ENCODE measurements at places on chromosomes 1 and 21.

GRCh38 chr21:43957128-43957571 lies 55.0 kb upstream of the TRAPPC10 start:
- no peak for DNase-seq

- peak; percentile 44 for DNase-seq
These were observed 995 bp downstream of the CACYBP start for GRCh38 chr1:175000697-175001187.

GRCh38 chr1:72650843-72651435 lies 368.6 kb upstream of the NEGR1 start:
- DNase-seq, result no peak

- DNase-seq, result no peak
These were observed 515.9 kb downstream of the PLPP3 start for GRCh38 chr1:56063461-56063860.

DNA sequence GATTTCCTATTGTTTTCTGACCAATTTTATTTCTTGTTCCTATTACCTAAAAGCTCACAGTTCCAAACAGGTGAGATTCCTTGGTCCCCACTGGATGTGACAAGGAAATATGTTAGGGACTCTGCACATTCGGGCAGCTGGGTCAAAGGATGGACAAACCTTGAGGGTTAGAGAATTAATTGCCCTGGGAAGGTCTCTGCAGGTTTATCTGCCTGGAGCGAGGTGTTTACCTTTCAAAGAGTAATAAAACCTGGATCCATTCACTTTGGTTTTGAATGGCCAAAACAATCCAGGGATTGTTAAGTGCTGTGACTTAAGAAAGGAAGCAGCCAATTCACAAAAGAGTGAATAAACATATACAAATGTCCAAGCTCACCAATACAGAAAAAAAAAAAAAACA lies 33.6 kb upstream of the RAB4A start:
- no peak for DNase-seq

DNA sequence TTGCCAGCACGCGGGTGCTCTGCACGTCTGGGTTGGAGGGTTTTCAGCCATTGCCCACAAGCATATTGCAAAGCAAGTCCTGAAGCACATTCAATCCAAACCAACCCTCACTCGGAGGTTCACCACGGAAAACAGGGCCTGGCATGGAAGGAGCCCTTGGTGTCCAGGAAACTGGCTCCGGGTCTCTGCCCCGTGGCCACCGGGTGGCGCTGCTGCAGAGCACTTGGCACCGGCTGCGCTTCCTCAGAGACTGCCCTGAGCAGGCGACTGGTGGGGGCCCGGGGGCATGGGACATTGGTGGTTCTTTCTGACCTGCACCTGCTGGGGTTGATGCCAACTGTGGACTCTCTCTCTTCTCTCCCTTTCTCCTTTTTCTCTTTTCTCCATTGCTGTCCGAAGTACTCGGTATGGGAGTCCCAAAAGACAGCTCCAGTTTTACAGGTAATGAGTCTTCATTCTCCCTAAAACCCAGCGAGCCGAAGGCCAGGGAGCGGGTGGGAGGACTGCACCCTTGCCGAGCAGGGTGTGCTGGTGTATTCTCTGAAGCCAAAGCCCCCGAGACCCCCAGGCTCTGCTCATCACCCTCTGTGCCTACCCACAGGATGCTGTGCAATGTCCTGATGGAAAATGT lies 4.1 kb upstream of the KCNAB2 start:
- DNase-seq, result no peak

DNA sequence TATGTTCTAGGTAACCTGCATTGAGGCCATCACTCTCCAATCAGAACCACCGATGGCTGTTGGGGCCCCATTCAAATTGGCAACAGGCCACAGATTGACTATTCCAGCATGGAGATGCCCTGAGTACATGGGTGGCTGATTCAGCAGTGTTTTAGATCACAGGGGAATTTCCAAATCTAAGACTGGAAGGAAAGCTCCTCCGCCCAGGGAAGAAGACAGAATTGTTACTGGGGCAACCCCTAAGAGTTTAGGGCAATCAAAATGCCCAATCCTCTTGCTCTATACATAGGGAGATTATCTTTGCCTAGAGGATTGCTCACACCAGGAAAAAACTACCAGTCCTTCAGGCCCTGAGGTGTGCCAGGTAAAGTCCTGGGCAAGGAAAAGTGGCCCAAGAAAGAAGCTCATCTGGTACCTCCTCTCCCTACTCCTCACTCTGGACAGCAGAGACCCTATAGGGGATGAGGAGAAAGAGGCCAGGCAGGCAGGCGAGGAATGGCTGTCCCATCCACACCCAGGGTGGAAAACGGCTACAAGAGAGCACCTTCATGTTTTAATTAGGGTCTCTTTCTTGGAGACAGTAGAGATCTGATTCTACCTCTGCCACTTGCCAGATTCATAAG lies 5.8 kb downstream of the S100A8 start:
- no peak for DNase-seq

DNA sequence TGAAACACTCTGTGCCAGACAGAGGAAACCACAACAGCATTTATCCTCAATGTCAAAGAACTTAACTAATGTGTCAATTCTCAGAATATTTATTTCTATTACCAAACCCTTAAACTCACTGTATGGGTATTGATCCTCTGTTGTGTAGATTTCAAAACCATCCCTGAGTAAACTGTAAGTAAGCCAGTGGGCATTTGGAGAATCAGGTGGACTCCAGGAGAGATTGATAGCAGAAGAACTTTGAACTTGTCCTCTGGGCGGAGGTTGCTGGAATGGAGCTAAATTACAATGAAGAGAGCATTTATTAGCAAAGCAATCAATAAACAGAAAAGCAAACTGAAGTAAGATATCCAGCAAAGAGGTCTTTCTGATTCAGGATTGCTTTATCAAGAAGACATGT lies 216.1 kb downstream of the USH2A start:
- DNase-seq, result no peak

DNA sequence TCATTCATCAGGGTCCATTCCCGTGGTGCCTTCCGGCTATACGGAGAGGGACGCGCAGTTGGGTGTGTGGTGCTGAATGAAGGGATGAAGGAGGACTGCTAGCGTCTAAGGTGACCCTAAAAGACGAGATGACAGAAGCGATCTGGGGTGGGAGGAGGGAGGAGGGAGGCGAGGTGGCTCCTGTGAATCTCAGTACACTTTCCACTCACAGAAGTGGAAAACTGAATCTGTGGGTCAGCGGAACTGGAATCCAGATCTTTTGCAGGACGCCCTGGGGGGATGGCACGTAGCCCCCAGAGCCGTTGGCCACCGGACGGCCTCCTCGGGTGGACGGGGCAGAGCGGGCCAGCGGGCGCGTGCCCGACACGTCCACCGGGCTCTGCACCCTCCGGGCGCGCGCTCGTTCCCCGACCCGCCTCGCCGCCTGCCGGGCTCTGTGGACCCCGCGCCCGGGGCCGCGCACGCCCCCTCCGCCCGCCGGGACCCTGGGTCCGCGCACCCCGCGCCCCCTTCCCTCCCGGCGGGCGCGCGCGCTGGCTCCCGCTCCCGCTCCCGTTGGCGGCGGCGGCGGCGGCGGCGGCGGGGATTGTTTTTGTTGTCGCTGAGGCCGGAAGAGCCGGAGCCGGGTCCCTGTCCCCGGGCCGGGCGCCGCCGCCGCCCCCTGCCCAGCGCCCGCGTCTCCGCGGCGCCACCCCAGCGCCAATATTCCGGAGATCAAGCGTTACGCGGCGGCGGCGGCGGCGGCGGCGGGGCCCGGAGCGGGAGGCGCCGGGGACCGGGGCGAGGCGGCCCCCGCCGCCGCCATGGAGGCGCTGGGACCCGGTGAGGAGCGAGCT lies at the start of gene AGO4:
AGO4 (plus strand) TSS at position 403 of the 836 bp plus-strand sequence; CDS start at position 804, 401 bp downstream.
- peak; percentile 15 for DNase-seq

- DNase-seq, result no peak
These were observed 8.5 kb downstream of the ENSA start for GRCh38 chr1:150620919-150621318.

DNA sequence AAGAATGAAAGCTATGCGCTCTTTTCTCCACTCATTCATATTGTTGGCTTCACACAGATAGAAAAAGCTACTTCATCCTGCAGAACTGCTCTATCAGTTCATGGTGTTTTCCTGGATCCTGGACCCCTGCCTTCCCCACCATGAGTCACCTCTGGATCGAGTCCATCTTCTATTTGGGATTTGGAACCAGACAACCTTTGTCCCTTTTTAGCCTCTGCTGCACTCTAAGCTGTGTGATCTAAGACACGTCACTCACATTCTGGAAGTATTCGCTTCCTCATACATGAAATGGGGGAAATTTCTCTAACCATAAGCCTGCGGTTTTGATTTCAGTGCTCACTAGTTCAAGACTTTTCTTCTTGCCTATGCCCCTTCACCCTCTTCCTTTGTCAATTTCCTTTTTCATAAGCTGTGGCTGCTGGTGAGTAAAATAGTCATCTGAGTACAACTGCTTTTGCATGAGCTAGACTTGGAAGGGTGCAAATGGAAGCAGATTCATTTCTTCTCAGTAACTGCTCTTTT lies 14.1 kb upstream of the DEGS1 start:
- peak; percentile 93 for DNase-seq

DNA sequence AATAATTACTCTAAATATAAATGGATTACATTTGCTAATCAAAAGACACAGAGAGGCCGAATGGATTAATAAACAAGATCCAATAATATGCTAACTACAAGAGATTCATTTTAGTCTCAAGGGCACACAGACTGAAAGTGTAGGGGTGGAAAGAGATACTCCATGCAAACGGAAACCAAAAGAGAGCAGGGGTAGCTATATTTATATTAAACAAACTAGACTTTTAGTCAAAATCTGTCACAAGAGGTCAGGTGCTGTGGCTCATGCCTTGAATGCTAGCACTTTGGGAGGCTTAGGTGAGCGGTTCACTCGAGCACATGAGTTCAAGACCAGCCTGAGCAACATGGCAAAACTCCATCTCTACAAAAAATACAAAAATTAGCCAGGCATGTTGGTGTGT lies 33.6 kb upstream of the DISP1 start:
- DNase-seq, result no peak

DNA sequence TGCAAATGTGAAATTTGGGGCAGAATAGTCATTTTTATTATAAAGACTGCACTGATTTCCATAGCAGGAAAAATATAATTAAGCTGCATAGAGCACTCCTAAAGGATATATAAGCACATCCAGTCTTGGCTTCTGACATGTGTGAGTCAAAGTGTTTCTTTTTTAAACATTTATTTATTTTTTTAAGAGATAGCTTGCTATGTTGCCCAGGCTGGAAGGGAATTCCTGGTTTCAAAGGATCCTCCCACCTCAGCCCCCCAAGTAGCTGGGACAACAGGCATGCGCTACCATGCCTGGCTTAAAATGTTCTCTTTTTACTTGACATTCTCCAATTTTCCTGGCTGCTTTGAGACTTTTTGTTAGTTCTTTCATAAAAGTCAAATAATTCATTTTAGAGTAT lies 126.1 kb downstream of the HMCN1 start:
- no peak for DNase-seq

- no peak for DNase-seq
These were observed 14.5 kb downstream of the VAV3 start for GRCh38 chr1:107950464-107950863.

DNA sequence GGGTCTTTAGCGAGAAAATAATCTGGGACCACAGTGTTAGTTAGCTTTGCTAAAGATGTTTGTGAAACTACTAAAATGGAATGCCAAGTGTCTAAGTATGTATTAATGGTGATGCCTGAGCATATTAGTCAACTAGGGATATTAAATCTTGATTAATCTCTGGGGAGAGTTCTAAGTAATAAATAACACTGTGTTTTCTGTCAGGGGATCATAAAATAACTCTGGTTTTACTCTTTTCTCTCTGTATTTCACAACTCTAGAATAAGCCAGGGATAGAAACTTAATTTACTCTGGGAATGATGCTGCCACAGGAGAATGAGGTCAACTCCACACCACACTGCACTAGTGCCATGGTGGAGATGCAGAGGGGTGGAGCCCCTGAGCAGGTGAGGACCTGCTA lies 399.2 kb downstream of the PTBP2 start:
- no peak for DNase-seq

- DNase-seq, result no peak
These were observed 114.3 kb downstream of the NAV1 start for GRCh38 chr1:201653233-201653632.

- DNase-seq, result no peak
These were observed 34.6 kb upstream of the LHX8 start for GRCh38 chr1:75099581-75099980.

- no peak for DNase-seq
These were observed 52.0 kb downstream of the ECE1 start for GRCh38 chr1:21238141-21238800.

DNA sequence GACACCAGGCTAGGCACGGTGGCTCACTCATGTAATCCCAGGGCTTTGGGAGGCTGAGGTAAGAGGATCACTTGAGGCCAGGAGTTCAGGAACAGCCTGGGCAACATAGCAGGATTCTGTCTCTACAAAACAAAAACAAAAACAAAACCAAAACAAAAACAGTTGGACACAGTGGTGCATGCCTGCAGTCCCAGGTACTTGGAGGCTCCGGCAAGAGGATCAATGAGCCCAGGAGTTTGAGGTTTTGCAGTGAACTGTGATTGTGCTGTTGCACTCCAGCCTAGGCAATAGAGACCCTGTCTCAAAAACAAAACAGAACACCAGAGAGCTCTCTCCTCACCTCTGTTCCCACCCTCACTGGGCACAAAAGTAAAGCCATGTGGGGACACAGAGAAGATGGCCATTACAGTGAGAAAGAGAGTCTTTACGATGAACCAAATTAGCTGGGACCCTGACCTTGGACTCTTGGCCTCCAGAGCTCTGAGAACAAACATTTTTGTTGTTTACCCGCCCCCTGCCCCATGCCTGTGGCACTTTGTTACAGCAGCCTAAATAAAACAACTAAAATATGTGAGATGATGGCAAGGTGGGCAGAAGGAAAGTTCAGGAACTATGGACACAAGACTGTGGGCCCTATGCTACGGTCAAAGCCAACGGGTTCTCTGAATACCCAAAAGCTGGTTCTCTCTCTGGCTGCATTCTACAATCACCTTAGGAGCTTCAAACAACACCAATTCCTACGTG lies 9.8 kb downstream of the NADK start:
- no peak for DNase-seq

DNA sequence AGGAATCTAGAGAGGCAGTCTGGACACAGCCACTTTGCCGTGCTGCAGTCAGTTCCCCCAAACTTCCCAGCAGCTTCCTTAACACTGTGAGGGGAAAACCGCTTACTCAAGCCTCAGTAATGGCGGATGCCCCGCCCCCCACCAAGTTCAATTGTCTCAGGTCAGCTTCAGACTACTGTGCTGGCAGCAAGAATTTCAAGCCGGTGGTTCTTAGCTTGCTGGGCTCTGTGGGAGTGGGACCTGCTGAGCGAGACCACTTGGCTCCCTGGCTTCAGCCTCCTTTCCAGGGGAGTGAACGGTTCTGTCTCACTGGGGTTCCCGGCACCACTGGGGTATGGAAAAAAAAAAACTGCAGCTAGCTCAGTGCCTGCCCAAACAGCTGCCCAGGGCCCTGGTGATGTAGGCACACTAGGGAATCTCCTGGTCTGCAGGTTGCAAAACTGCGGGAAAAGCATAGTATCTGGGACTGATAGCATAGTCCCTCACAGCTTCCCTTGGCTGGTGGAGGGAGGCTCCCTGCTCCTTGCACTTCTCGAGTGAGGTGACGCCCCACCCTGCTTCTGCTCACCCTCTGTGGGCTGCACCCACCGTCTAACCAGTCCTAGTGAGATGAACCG lies 23.7 kb upstream of the HFM1 start:
- no peak for DNase-seq

- no peak for DNase-seq
These were observed 27.6 kb downstream of the C1orf216 start for GRCh38 chr1:35691080-35691479.

GRCh38 chr1:180444522-180444921 lies 57.9 kb downstream of the ACBD6 start:
- DNase-seq, result no peak

- DNase-seq, result no peak
These were observed 302.6 kb upstream of the RRP15 start for GRCh38 chr1:217982331-217983050.
